ENCODE measurements at places on chromosomes 4 and X. TPM values are rescaled to one million over a fixed set of nuclear protein-coding genes. Genes with fewer than 3 reads are reported as not detected.

DNA sequence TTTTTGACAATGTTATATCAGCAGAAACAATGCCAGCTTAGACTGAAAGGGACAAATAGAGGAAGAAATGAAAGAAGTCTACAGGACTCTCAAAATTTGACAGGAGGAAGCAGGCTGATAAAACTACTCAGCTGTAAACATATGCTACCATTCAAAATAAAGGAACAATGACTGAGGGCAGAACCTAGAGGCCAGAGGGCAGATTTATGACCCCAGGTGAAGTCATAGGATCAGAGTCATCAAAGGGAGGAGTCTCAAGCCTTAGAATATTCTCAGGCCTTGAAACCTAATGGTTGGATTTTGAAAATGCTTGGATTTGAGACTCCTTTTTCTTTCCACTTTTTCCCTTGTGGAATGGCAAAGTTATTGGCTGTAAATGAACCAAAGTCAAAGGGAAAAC lies 17.0 kb upstream of the SYTL5 start:
- no peaks in the 10 kb centered on the region for H3K4me1 ChIP-seq
- H3K27me3 ChIP-seq = no peaks in the 10 kb centered on the region
- H3K4me3 ChIP-seq = no peak overlapping the region
- H3K27ac ChIP-seq = no peak overlapping the region
- no peaks in the 10 kb centered on the region for H3K36me3 ChIP-seq

- H3K4me3 ChIP-seq = no peak overlapping the region
- no peaks in the 10 kb centered on the region for H3K4me1 ChIP-seq
- no peak for DNase-seq
- no peaks in the 10 kb centered on the region for H3K36me3 ChIP-seq
- H3K27ac ChIP-seq = no peak overlapping the region
- peaks cover 5% of the 10 kb centered on the region for H3K27me3 ChIP-seq
These were observed 10.5 kb upstream of the RNF128 start for GRCh38 chrX:106716004-106716403.

GRCh38 chr4:169768385-169768784 lies 10.6 kb upstream of the HPF1 start:
- H3K27ac ChIP-seq = no peak overlapping the region
- no peak overlapping the region for H3K4me3 ChIP-seq
- no peak for DNase-seq
- H3K36me3 ChIP-seq = no peaks in the 10 kb centered on the region
- peaks cover 2% of the 10 kb centered on the region for H3K27me3 ChIP-seq

Gene CT83
- total RNA-seq = not detected

Gene GASK1B
- not detected for total RNA-seq

GRCh38 chr4:108794136-108794535 lies 31.3 kb upstream of the ETNPPL start:
- H3K27ac ChIP-seq = no peak overlapping the region
- H3K4me3 ChIP-seq = no peak overlapping the region
- no peaks in the 10 kb centered on the region for H3K4me1 ChIP-seq
- H3K27me3 ChIP-seq = no peaks in the 10 kb centered on the region
- no peaks in the 10 kb centered on the region for H3K36me3 ChIP-seq

DNA sequence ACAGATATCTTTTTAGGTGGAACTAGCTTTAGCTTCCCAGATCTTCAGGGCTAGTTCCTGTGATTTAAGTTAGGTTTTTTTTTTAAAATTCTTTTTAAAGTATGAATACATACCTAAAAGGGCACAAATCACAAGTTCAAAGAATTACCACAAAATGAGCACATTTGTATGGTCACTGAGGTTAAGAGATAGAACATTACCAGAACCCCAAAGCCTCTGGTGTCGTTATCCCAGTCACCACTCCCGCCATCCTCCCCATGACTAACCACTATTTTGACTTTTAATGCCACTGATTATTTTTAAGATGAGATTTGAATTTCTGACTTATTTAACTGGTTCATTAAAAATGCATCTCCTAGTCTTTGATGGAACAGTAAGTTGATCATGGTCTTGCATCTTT lies 5.4 kb downstream of the PGK1 start:
- H3K36me3 ChIP-seq = peaks cover 59% of the 10 kb centered on the region
- peak overlapping the region; percentile 92 for H3K4me3 ChIP-seq
- peaks cover 58% of the 10 kb centered on the region for H3K4me1 ChIP-seq
- H3K27ac ChIP-seq = peak overlapping the region; percentile 66
- no peak for DNase-seq

GRCh38 chrX:109707319-109707718 lies 25.7 kb downstream of the ACSL4 start:
- no peaks in the 10 kb centered on the region for H3K27me3 ChIP-seq
- peaks cover 49% of the 10 kb centered on the region for H3K4me1 ChIP-seq
- peaks cover 17% of the 10 kb centered on the region for H3K36me3 ChIP-seq

GRCh38 chr4:144347121-144347520 lies 206.6 kb upstream of the GYPA start:
- H3K27me3 ChIP-seq = peaks cover 3% of the 10 kb centered on the region
- H3K27ac ChIP-seq = no peak overlapping the region
- H3K36me3 ChIP-seq = no peaks in the 10 kb centered on the region
- no peaks in the 10 kb centered on the region for H3K4me1 ChIP-seq
- no peak overlapping the region for H3K4me3 ChIP-seq
- no peak for DNase-seq

Gene ASMT
- not detected for total RNA-seq

- H3K4me1 ChIP-seq = peaks cover 17% of the 10 kb centered on the region
- no peak for DNase-seq
- no peak overlapping the region for H3K27ac ChIP-seq
- no peaks in the 10 kb centered on the region for H3K27me3 ChIP-seq
- H3K4me3 ChIP-seq = no peak overlapping the region
These were observed 13.6 kb upstream of the PTTG2 start for GRCh38 chr4:37946503-37947179.

Gene MAMLD1
- 2.4 TPM for total RNA-seq

Gene TMEM35A
- not detected for total RNA-seq

Gene TMEM150C
- total RNA-seq = not detected

- H3K4me3 ChIP-seq = no peak overlapping the region
- H3K27me3 ChIP-seq = no peaks in the 10 kb centered on the region
- no peak for DNase-seq
- no peaks in the 10 kb centered on the region for H3K4me1 ChIP-seq
- no peak overlapping the region for H3K27ac ChIP-seq
- H3K36me3 ChIP-seq = no peaks in the 10 kb centered on the region
These were observed 63.5 kb upstream of the EMCN start for GRCh38 chr4:100581337-100581736.

DNA sequence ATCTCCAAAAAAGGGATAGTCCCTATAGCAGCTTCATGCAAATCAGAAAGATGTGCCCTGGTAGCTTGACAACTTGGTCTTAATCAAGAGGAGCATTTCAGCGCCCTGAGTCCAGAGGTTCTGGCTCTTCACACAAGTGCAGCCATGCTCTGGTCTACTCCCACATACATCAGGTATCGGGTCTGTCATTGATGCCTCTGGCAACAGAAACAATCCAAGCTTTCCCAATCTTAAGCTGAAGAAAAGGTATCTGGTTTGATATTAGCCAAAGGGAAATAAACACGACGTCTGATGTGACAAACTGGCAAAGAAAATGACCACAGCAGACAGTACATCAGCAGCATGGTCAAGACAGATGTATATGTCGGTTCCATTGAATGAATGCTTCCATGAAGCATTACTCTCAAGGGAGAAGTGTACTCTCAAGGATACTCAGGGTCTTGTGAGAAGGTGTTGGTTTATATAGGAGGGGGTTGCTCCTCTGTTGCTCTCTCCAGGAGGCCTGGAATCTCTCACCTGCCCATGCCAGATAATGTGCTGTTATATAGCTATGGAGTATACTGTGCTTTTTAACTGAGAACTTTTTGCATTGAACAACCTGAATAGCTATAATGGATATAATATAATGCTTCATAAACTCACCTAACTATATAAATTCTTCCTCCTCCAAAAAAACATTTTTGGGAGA lies 879.6 kb upstream of the PCDH10 start:
- no peak overlapping the region for H3K27ac ChIP-seq
- H3K4me3 ChIP-seq = no peak overlapping the region
- H3K27me3 ChIP-seq = no peaks in the 10 kb centered on the region

- H3K36me3 ChIP-seq = no peaks in the 10 kb centered on the region
- DNase-seq = no peak
- no peak overlapping the region for H3K27ac ChIP-seq
- H3K4me3 ChIP-seq = no peak overlapping the region
These were observed 227.2 kb downstream of the KCTD8 start for GRCh38 chr4:44221407-44221806.

- H3K4me1 ChIP-seq = no peaks in the 10 kb centered on the region
- no peak overlapping the region for H3K4me3 ChIP-seq
- no peak for DNase-seq
These were observed 53.7 kb upstream of the TMPRSS11F start for GRCh38 chr4:68183417-68183816.

- peak; percentile 13 for DNase-seq
- H3K27me3 ChIP-seq = peaks cover 6% of the 10 kb centered on the region
- H3K36me3 ChIP-seq = no peaks in the 10 kb centered on the region
- H3K4me3 ChIP-seq = no peak overlapping the region
These were observed 120.8 kb downstream of the SMIM20 start for GRCh38 chr4:26034849-26035248.

GRCh38 chr4:68599150-68599549 lies 23.0 kb upstream of the UGT2B17 start:
- no peaks in the 10 kb centered on the region for H3K4me1 ChIP-seq
- no peak overlapping the region for H3K27ac ChIP-seq
- no peaks in the 10 kb centered on the region for H3K27me3 ChIP-seq
- H3K4me3 ChIP-seq = no peak overlapping the region

Gene GPR119
- not detected for total RNA-seq

DNA sequence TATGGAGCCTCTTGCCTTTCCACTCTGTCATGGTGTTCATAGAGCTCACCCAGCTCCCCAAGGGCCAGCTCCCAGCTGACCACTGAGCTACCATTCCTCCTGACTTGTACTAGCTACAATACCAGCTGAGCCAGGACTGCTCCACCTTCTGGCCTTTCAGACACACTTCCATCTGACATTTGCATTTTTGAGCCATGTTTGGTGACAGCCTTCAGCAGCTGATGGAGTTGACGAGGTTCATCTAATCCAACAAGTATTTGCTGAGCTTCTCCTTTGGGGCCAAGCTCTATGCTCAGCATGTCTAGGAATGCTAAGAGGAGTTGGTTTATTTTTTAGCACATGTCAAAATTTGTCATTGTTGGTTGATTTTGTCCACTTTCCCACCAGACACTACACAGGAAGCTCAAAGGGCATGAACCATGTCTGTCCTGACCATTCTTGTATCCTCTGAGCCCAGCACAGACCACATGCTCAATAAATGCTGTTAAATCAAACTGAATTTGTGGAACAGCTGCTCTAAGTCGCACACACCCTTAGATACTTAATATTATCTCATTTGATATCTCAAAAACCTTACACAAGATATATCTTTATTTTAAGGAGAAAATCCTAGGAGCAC lies 142.6 kb upstream of the PPARGC1A start:
- no peaks in the 10 kb centered on the region for H3K36me3 ChIP-seq
- H3K27ac ChIP-seq = no peak overlapping the region
- H3K4me1 ChIP-seq = no peaks in the 10 kb centered on the region
- DNase-seq = no peak
- H3K4me3 ChIP-seq = no peak overlapping the region

Gene MAGEA6
- not detected for total RNA-seq

- H3K36me3 ChIP-seq = no peaks in the 10 kb centered on the region
- no peak for DNase-seq
- no peaks in the 10 kb centered on the region for H3K27me3 ChIP-seq
- H3K4me1 ChIP-seq = no peaks in the 10 kb centered on the region
These were observed 957.2 kb upstream of the PRKX start for GRCh38 chrX:4670606-4671005.

DNA sequence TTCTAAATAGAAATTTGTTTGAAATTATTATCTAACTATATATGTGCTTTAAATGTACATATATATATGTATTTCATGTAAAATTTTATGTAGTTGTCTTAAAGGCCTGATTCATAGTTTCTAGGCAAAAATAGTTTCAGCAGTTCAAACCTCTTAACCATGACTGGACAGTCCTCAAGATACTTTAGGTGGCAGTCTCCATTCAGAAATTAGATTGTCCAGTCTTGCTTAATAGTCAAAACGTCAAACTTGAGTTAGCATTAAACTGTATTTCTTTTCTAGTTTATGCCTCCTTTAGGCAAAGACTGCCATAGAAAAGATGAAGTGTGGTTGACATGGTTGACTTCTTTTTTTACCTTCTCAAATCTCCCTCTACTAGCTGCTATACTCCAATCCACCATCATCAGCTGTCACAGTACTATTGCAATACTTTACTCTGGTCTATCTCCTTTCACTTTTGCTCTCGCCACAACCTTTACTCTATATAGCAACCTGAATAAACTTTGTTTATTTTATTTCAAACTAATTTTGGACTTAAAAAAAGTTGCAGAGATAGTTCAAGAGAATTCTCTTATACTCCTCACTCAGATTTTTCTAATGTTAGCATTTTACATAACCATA lies 395.6 kb upstream of the DIPK2B start:
- no peak overlapping the region for H3K4me3 ChIP-seq
- H3K27me3 ChIP-seq = no peaks in the 10 kb centered on the region
- no peaks in the 10 kb centered on the region for H3K4me1 ChIP-seq
- H3K36me3 ChIP-seq = no peaks in the 10 kb centered on the region
- DNase-seq = no peak

- no peak for DNase-seq
- no peaks in the 10 kb centered on the region for H3K4me1 ChIP-seq
- H3K27ac ChIP-seq = no peak overlapping the region
- no peak overlapping the region for H3K4me3 ChIP-seq
These were observed 252.9 kb upstream of the TTC29 start for GRCh38 chr4:147198411-147199051.

GRCh38 chrX:147803948-147804347 lies 107.8 kb upstream of the FMR1 start:
- no peaks in the 10 kb centered on the region for H3K27me3 ChIP-seq
- H3K4me1 ChIP-seq = peaks cover 7% of the 10 kb centered on the region
- H3K27ac ChIP-seq = no peak overlapping the region
- peak; percentile 14 for DNase-seq
- H3K36me3 ChIP-seq = no peaks in the 10 kb centered on the region

DNA sequence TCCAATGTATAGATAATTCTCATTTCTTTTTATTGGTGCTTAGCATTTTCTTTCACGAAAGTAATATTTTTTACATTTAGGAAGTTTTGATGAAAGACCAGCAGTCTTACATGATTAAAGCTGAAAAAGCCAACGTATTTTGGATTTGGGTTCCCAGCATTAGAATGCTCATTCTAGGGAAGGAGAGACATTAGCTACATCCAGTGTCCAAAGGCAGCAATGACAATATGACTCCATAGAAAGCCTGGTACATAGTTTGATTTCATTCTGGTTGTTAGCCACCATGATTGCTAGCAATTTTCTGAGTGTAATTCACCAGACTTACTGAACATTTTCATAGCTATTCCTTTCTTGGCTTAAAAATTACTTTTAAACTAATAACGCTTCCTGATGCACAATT lies 1397.5 kb downstream of the PCDH7 start:
- no peaks in the 10 kb centered on the region for H3K27me3 ChIP-seq
- no peak overlapping the region for H3K4me3 ChIP-seq
- no peak for DNase-seq

- no peak overlapping the region for H3K27ac ChIP-seq
- no peaks in the 10 kb centered on the region for H3K4me1 ChIP-seq
- DNase-seq = no peak
- peaks cover 11% of the 10 kb centered on the region for H3K36me3 ChIP-seq
- no peaks in the 10 kb centered on the region for H3K27me3 ChIP-seq
- H3K4me3 ChIP-seq = no peak overlapping the region
These were observed 68.1 kb downstream of the MTMR1 start for GRCh38 chrX:150761176-150761818.
